Urinary bladder (tissue), 4 donors: ENCODE measurements at places on chromosomes 1 and 21.

DNA sequence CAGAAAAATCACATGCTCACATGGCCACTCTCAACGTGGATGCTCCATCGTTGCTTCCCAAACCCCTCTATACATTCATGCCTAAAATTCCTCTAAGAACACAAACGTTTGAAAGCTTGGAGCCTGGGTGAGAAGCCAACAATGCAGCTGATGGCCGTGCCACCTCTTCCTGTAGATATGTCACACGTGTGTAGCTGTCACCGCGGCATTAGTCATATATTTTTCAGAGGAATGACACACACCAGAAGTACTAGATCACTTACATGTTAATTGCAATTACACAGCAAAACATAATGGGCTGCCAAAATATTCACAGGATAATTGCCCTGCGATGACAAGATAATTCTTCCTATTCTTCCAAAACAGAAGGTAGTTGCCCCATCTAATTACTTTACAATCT is 112.7 kb upstream of the BACE2 start:
- no peak for DNase-seq

GRCh38 chr1:67793562-67793961 is 39.7 kb downstream of the GNG12 start:
- no peak for DNase-seq

DNA sequence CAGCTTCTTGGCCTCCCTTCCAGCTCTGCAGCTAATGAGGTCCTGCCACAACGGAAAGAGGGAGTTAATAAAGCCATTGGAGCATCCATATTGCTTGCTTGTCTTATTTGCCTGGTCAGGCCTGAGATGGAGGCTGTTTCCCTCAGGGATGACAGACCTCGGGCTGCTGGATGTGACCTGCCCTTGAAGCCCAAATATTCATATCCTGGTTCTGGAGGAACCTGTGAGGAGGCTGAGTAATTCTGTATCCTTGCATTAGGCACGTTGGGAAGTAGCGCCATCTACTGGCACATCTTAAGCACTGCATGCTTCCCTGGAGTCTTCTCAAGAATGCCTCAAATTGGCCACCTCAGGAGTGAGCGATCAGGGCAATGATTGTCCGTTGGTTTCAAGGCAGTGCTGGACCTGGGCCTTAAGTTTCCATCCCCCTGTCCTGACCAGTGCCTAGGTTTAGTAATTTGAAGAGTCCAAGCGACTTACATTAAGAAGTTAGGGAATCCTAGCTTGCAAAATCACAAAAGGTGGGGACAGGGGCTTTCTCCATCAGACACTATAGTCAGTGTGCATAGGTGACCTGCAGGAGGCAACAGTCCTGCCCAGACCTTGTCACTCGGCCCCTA is 13.8 kb upstream of the NASP start:
- peak; percentile 32 for DNase-seq

GRCh38 chr1:204408602-204409001 is 3.0 kb downstream of the PPP1R15B start:
- no peak for DNase-seq

- DNase-seq: no peak
Measured at GRCh38 chr1:234957330-234958065, 171.1 kb downstream of the TOMM20 start.

- DNase-seq: no peak
Measured at GRCh38 chr1:165598676-165599059, 32.4 kb upstream of the MGST3 start.

DNA sequence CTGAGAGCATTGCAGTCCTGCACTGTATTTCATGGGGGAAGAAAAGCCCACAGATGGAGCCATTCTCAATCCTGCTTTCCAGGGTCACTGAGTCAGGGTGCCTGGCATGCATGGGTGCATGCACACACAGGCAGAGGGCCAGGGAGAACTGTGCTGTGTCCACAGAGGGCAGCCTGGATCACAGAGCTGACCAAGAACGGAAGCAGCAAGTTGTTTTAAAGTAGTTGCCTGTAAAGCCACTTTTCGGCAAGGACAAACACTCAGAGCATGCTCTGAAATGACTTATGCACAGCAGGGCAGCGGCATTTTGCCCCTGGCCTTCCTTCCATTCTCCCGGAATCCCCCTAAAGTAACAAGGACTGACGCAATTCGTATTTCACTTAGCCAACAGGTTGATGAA is 3.6 kb downstream of the ERG start:
- no peak for DNase-seq
